Adrenal gland (tissue), 19 donors: ENCODE measurements at places on chromosomes 6 and 20. TPM values are rescaled to one million over a fixed set of nuclear protein-coding genes. Genes with fewer than 3 reads are reported as not detected.

- H3K4me1 ChIP-seq: no peaks in the 10 kb centered on the region
- H3K4me3 ChIP-seq: no peak overlapping the region
- DNase-seq: no peak
These were observed 29.3 kb upstream of the RALY start for GRCh38 chr20:33964441-33964840.

- no peaks in the 10 kb centered on the region for H3K36me3 ChIP-seq
- no peak overlapping the region for H3K4me3 ChIP-seq
- no peaks in the 10 kb centered on the region for H3K4me1 ChIP-seq
- H3K27ac ChIP-seq: no peak overlapping the region
- H3K27me3 ChIP-seq: peaks cover 4% of the 10 kb centered on the region
- no peak for DNase-seq
These were observed 15.4 kb downstream of the FYN start for GRCh38 chr6:111857674-111858337.

- no peak overlapping the region for H3K27ac ChIP-seq
- no peaks in the 10 kb centered on the region for H3K36me3 ChIP-seq
- H3K4me3 ChIP-seq: no peak overlapping the region
- DNase-seq: no peak
- H3K27me3 ChIP-seq: no peaks in the 10 kb centered on the region
These were observed 42.2 kb downstream of the TBC1D7 start for GRCh38 chr6:13286181-13286580.

The POM121L2 gene
- total RNA-seq: not detected

The STMND1 gene
- total RNA-seq: not detected

- no peak overlapping the region for H3K27ac ChIP-seq
- peaks cover 25% of the 10 kb centered on the region for H3K36me3 ChIP-seq
- no peaks in the 10 kb centered on the region for H3K4me1 ChIP-seq
- no peaks in the 10 kb centered on the region for H3K27me3 ChIP-seq
- no peak overlapping the region for H3K4me3 ChIP-seq
These were observed 69.3 kb downstream of the IBTK start for GRCh38 chr6:82178077-82178758.

DNA sequence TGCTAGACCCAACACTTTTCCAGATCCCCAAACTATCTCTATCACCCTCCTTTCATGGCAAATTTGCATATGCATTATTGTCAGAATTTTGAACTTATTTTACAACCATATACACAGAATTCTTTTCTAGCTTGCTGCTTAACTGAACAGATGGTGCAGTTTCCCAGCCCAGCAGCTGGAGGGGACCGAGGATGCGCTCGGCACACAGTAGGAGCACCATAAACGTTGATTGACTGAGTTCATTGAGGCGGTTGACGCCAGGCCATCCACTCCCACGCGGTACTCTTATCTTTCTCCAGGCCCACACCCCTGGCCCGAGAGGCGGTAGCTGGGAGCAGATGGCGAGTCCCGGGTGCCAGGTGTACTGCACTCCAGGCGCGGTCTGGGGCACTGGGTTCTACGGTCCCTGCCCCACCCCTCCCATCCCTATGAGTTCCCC lies 6.8 kb upstream of the SOX4 start:
- H3K27me3 ChIP-seq: no peaks in the 10 kb centered on the region
- no peaks in the 10 kb centered on the region for H3K4me1 ChIP-seq
- DNase-seq: no peak
- no peak overlapping the region for H3K27ac ChIP-seq

- no peak overlapping the region for H3K4me3 ChIP-seq
- H3K4me1 ChIP-seq: peaks cover 7% of the 10 kb centered on the region
- peaks cover 12% of the 10 kb centered on the region for H3K27me3 ChIP-seq
- DNase-seq: no peak
- no peak overlapping the region for H3K27ac ChIP-seq
These were observed 35.2 kb upstream of the CDH22 start for GRCh38 chr20:46343348-46343974.

DNA sequence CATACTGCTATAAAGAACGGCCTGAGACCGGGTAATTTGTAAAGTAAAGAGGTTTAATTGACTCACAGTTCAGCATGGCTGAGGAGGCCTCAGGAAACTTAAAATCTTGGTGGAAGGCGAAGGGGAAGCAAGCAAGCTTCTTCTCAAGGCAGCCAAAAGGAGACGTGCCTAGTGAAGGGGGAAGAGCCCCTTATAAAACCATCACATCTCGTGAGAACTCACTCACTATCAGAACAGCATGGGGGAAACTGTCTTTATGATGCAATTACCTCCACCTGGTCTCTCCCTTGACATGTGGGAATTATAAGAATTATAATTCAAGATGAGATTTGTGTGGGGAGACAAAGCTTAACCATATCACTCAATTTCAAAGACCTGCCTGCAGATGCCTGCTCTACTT lies 447.0 kb downstream of the EYS start:
- H3K27me3 ChIP-seq: no peaks in the 10 kb centered on the region
- no peaks in the 10 kb centered on the region for H3K4me1 ChIP-seq
- no peak overlapping the region for H3K4me3 ChIP-seq
- DNase-seq: no peak

- no peaks in the 10 kb centered on the region for H3K4me1 ChIP-seq
- H3K36me3 ChIP-seq: no peaks in the 10 kb centered on the region
- H3K4me3 ChIP-seq: no peak overlapping the region
- DNase-seq: no peak
- H3K27ac ChIP-seq: no peak overlapping the region
These were observed 96.0 kb downstream of the INSM1 start for GRCh38 chr20:20463933-20464374.

The ATF6B gene
- 103 TPM for total RNA-seq

The DUSP15 gene
- total RNA-seq: 16.1 TPM

DNA sequence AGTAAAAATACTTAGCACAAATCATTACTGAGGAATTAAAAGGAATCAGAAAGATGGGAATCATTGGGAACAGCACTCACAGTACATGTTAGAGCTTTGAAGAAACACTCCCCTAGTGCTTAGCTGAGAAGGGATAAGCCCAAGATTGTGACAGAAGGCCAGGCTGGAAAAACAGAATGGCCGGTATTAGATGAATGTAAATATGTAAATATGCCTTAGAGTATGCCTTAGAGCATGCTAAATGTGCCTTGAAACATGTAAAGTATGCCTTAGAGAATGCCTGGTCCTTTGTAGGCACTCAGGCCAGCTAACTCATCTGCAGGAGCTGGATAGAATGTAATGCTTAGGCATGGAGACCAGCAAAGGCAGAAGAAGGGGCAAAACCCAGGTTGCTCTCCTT lies 10.6 kb upstream of the TENT5A start:
- no peak overlapping the region for H3K27ac ChIP-seq
- no peaks in the 10 kb centered on the region for H3K36me3 ChIP-seq
- no peaks in the 10 kb centered on the region for H3K4me1 ChIP-seq
- no peaks in the 10 kb centered on the region for H3K27me3 ChIP-seq
- DNase-seq: no peak
- H3K4me3 ChIP-seq: no peak overlapping the region

The KCNQ5 gene
- total RNA-seq: 3.6 TPM

The CD109 gene
- total RNA-seq: 3.3 TPM

The ETV7 gene
- total RNA-seq: 6.0 TPM

The TRAPPC3L gene
- not detected for total RNA-seq

DNA sequence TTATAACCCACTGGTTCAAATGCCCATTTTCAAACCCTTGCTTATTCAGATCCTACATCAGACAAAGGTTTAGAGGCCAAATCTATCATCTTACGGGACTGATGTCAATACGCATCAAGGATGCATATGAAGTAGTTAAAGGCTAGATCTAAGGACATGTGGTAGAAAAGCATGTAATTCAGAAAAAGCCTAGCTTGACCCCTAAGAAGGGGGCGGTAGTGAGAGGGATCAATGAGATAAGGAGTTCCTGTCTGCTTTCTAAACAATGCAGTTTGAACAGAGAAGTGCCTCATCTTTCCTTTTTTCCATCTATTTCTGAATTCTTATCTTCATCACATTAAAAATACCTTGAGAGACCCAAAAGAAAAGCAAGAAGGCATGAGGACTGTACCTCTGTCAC lies 237.7 kb downstream of the ARHGAP18 start:
- H3K4me3 ChIP-seq: no peak overlapping the region
- H3K36me3 ChIP-seq: no peaks in the 10 kb centered on the region
- no peaks in the 10 kb centered on the region for H3K27me3 ChIP-seq
- H3K27ac ChIP-seq: no peak overlapping the region

The NMBR gene
- not detected for total RNA-seq

The RAB5IF gene
- total RNA-seq: 118 TPM

DNA sequence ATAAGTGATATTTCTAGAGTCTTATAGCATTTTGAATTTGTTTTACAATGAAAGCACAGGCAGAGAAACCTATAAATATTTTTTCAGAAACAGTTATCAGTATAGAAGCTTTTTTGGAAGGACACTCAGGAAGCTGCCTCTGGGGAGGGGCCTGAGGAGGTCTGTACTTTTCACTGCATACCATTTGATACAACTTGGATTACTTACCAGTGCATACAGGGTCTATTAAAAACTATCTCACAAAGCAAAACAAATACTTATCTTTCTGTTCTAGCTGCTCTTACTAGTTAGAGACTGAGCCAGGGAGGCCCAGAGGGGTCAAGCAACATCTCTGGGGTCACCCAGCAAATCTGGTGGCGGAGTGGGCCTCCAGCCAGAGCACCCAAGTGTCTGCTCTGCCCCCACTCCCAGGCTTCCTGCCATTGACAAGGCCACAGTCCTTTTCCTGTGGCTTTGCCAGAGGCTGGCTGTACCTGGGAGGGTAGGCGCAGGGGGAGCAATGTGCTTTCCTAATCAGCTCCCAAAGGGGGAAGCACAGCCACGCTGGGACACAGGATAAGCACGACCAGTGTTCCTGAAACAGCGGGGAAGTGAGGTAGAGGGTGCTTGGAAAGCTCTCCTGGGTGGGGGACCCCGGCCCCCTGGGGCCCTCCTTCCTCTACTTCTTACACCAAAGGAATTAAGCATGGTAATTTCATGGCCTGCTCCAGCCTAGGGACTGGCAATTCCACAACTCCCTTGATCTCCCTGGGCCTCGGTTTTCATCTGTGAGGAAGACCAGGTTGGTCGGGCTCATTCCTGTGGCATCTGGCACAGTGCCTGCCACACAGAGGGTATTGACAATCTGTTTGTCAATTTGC lies 7.8 kb downstream of the TCF15 start:
- no peak overlapping the region for H3K27ac ChIP-seq
- H3K36me3 ChIP-seq: no peaks in the 10 kb centered on the region
- H3K4me1 ChIP-seq: peaks cover 8% of the 10 kb centered on the region
- H3K4me3 ChIP-seq: no peak overlapping the region
- no peaks in the 10 kb centered on the region for H3K27me3 ChIP-seq
- peak; percentile 16 for DNase-seq

DNA sequence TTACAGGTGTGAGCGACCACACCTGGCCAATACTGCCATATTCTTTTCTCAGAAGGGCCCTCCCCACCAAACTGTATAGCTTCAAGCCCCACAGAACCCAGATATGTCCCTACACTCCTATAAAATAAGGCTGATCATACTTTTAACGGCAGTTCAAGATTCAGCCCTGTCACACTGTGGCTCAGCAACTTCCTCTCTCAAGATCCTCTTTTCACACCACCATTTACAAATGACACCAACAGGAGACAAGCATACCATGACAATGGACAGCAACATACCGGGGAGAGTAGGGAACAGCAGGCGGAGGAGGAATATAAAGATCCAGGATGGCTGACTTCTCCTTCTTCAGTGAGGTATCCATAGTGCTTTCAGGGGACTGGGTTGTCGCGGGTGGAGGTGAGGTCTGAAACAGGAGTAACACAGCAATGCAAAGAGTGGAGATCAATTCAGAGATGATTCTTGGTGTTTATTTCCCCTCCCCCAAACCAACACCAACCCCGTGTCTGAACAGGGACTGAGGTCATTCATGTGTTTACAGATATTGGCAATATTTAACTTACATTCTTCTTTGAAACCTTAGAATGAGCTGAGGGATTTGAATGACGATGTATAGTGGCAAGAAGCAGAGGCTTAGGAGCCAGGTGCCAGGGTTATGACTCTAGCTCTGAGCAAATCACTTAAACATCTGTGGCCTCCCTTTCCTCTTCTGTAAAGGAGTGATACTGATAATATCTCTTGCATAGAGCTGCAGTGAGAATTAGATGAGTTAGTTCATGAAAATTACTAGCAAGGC lies 57.6 kb upstream of the IPCEF1 start:
- peaks cover 14% of the 10 kb centered on the region for H3K4me1 ChIP-seq
- DNase-seq: no peak
- H3K27ac ChIP-seq: no peak overlapping the region
- no peaks in the 10 kb centered on the region for H3K36me3 ChIP-seq
- no peak overlapping the region for H3K4me3 ChIP-seq

The MAP7 gene
- 13.7 TPM for total RNA-seq

GRCh38 chr6:143328876-143329275 lies 121.6 kb downstream of the ADAT2 start:
- DNase-seq: no peak
- H3K4me3 ChIP-seq: no peak overlapping the region
- H3K27ac ChIP-seq: no peak overlapping the region
- H3K27me3 ChIP-seq: no peaks in the 10 kb centered on the region
- peaks cover 3% of the 10 kb centered on the region for H3K4me1 ChIP-seq

The PTPN1 gene
- 44.9 TPM for total RNA-seq

The CTAGE9 gene
- not detected for total RNA-seq

DNA sequence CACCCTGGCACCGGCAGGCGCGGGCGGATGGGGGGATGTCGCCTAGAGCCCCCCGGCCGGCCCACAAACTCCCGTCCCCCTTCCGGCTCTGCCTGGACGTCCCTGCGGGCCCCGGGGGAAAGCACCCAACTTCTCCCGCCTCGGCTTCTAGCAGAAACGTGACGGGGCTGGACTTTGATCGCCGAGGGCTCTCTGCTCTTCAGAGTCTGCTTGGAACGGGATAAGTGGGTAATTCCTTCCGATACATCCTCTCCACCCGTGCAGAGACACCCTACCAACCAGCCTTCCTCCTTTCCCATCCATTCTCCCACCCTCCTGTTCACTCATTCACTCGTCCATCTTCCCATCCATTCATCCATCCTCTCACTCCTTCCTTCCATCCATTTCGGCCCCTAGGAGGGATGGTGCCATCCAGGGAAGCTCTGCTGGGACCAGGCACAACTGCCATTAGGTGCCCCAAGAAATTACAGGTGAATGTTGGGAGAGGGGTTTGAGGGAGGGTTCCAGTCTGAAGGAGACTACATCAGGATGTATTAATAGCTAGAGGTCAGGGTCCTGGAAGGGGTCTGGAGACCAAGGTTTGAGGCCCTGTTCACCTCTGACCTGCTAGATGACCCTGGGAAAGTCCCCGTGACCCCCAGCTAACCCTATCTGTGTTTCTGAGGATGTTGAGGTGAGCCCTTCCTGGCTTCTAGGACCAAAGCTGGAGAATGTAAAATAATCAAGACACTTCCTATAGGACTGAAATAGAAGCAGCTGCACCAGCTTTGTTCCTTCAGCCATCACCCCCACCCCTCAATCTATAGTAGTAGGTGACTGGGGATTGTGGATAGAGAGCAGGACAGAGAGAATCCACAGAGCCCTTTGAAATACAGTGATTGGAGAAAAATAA lies 538 bp downstream of the TTLL9 start:
- peak; percentile 38 for DNase-seq
- peak overlapping the region; percentile 92 for H3K4me3 ChIP-seq
- peaks cover 14% of the 10 kb centered on the region for H3K4me1 ChIP-seq
- H3K27me3 ChIP-seq: no peaks in the 10 kb centered on the region
- H3K36me3 ChIP-seq: no peaks in the 10 kb centered on the region
